ENCODE measurements at places on chromosomes 7 and 10.

GRCh38 chr10:62512732-62513475, 138.7 kb downstream of the ZNF365 start:
- DNase-seq = no peak

DNA sequence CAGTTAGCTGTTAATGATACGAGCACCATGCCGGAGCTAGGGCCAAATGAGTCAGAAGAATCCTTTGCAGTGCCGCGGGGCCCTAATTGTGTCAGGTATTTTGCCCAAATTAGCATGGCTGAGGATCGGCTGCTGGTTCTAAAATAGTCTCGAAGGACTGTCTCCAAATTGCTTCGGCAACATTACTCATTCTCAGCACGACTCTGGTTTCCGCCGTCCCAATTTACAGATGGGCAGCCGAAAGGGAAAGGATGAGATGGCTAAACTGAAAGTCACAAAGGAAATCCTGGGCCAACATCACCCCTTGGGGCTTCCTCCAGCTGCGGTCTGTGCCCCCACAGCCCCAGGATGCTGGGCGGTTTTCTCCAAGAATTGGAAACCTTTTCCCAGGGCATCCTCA, 351.4 kb downstream of the PAXIP1 start:
- DNase-seq = no peak

DNA sequence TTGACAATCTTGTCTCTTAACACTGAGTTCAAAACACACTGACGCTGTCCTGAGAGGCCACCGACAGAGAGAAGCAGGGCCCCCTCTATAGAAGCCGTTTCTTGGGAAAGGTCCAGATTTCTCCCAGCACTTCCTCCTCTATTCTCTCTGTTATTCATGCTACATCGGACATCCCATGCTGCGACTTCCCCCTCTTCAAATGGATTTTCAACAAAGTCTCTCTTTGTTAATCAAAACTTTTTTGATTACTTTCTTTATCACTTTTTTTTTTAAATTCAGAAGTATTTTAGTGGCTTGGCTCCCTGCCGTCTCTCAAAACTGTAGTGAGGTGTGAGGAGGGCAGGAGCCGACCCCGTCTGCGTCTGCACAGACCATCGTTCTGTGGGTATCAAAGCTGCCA, 298.9 kb upstream of the PITRM1 start:
- no peak for DNase-seq

DNA sequence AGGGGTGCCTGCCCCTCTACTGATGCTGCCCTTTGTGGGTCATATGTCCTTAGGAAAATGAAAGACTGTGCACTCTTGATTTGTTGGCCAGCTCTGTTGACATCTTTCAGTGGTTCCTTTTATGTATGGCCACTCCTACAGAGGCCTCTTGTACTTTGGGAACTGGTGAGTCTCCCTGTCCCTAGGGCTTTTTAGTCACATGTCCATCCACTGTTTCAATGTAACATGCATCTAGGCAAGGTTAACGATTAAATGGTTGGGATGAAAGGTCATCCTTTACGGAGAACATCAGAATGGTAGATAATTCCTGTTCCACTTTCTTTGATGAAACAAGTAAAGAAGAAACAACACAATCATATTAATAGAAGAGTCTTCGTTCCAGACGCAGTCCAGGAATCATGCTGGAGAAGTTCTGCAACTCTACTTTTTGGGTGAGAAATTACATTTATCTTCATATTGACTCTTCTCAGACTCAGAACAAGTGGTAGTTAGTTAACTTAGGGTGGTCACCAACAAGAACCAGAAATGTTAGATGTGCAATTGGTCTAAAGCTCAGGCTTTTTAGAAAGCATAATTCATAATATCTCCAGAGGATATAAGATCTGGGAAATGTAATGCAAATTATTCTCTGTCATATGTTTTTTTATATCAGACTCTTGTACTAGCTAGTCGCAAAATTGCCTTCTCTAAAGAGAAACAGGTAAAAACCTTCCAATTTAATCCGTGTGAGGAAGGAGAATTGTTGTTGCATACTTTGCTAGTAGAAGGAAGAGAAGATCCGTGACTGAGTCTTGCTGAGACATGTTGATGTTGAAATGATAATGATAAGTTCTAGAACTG, at the start of gene ABCC2:
ABCC2 (plus strand) TSS at position 194 of the 840 bp plus-strand sequence; CDS start at position 399, 205 bp downstream.
- no peak for DNase-seq

- DNase-seq = no peak
Observed at GRCh38 chr7:90877201-90877600, 281.1 kb downstream of the CDK14 start.

DNA sequence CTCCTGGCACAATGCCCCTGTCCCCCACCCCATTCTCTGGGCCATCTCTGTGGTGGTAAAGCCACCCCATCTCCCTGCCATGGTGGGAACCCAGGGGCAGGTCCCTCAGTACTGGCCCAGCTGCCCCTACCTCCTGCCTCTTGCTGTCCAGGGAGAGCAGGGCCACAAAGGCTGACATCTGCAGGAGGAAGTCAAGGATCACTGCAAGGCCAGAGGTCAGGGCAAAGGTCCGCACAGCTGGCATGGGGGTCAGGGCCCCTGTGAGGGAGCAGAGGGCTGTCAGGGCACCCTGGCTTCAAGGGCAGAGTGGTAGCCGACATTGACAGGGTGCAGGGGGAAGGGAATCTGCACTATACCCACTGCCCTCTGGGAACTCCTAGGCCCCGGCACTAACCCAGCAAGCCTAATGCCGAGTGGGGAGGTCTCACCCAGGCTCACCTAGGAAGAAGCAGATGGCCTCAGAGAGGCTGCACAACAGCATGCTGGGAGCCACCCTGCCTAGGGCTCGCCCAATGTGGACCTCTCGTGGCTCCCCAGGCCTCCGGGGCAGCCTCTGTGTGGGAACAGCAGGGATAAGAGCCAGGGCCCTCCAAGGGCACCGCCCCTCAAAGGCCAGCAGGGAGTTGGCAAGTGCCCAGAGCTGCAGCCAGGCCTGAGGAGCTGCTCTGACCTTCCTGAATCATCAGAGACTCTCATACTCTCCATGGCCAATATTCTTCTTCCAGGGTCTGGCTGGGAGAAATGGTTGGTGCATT, 7.7 kb downstream of the NPC1L1 start:
- no peak for DNase-seq

GRCh38 chr10:28179006-28179742, 123.7 kb downstream of the MPP7 start:
- peak; percentile 59 for DNase-seq

GRCh38 chr10:27621461-27621860, 117.4 kb downstream of the RAB18 start:
- DNase-seq = no peak

DNA sequence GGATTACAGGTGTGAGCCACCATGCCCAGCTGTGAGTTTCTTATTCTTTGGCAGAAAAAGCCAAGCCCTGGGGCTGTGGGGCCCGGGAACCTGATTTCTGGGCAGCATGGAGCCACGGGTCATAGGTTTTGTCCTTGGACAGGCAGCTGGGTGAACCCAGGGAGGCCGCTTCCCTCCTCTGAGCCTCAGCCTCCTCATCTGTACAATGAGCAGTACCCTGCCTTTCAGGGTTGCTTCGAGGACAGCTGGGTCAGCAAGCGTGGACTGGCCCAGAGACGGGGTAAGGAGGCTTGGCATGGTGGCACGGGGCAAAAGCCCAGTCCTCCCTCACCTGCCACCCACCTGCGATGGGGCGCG, 84.1 kb upstream of the GNA12 start:
- DNase-seq = no peak

- no peak for DNase-seq
Observed at GRCh38 chr10:116418389-116418788, 9.3 kb upstream of the PNLIPRP3 start.

DNA sequence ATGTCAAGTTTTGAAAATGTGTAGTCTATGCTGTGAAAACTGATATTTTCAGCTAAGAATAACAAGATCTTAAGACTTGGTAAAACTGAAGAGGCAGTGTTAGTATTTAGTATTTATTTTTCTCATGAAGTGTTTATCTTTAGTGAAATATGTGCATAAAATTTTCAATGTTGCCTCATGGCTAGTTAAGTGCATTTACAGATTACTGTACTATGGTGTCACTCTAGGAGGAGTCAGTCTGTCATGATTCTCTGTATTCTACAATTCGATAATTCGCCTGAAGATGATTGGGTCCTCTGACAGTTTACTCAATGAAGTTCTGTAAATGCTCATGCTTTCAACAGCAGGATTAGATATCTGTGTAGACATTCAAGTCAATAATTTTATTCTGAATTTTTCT, 488.1 kb upstream of the GRM3 start:
- no peak for DNase-seq

GRCh38 chr7:553636-554111, 34.0 kb upstream of the PDGFA start:
- no peak for DNase-seq

DNA sequence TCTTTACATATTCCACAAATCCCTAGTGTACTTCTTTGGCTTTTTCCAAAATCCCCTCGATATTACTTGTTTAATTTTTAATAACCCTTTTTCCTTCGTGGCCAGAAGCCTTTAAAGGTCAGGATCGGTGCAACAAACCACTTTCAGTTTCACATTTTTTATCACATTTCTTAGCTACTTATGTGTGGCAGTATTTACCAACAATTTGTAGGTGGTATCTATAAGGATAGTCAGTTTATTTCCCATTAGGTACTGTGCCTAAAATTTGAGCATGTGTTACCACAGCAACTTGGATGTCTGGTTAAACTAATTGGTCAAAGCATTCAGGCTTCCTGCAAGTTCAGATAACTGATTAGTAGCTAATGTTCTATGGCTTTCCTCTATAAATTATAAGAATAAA, 104.9 kb downstream of the CDK14 start:
- DNase-seq = no peak

DNA sequence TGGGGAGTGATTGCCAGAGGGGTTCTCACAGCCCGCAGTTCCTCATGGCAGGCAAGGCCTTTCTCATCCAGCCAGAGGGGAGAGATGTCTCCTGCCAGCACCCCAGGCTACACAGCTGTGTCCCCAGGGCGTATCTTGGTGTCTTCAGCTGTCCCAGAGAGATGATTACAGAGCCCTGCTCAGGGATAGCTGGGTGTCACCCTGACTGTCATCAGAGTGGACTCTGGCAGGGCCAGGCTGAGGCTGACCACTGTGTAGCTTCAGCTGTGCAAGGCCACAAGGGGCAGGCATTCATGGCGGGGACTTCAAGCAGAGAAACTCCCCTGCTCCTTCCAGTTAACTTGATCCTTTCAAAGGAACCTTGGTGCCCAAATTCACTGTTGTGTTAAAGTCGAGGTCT, 124.2 kb downstream of the RGS10 start:
- no peak for DNase-seq

- no peak for DNase-seq
Observed at GRCh38 chr10:46534828-46535524, 21.5 kb downstream of the GPRIN2 start.

GRCh38 chr7:38300175-38300574, 26.7 kb upstream of the TARP start:
- DNase-seq = no peak

GRCh38 chr7:28718055-28718481, 240.1 kb downstream of the TRIL start:
- DNase-seq = no peak
